Aorta (tissue), 5 donors: ENCODE measurements at places on chromosomes 5 and 9.

- DNase-seq = no peak
Observed at GRCh38 chr9:120403543-120403856, 176.5 kb downstream of the CDK5RAP2 start.

GRCh38 chr5:65892801-65893200, 33.6 kb upstream of the ERBIN start:
- DNase-seq = no peak

- DNase-seq = no peak
Observed at GRCh38 chr5:28286566-28286965, 1248.2 kb upstream of the CDH9 start.

DNA sequence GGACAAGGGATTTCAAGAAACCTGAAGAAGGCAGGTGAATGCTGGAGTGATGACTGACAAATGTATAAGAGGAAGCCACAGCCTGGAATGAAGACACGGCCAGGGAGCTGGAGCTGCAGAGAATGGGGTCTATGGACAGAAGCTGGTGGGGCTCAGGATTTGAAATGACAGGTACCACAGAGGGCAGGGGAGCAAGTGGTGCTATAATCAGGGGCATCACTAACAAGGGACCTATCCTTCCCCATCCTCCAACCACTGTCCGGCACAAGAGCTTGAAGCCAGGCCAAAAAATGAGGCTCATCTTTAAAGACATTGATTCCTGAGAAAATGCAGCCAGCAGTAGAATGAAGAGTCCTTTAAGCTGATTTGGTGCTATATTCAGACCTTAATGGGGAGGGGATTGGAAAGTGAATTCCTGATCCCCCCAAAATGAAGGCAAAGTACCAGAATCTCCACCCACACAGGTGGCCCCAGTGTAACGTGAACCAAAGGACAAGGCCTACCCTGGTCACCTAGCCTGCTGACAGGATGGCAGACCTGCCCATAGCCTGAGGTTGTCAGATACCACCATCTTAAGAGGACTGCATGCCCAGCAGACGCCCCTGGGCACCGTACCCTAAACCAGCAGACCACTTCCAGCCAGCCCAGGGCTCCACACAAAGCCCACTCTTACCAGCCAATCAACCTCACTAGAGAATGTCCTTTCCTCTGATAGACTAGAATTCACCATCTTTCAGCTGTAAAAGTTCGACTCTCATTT, 109.2 kb downstream of the SAXO1 start:
- no peak for DNase-seq

- no peak for DNase-seq
Observed at GRCh38 chr9:115289757-115290208, 171.8 kb upstream of the TNC start.

DNA sequence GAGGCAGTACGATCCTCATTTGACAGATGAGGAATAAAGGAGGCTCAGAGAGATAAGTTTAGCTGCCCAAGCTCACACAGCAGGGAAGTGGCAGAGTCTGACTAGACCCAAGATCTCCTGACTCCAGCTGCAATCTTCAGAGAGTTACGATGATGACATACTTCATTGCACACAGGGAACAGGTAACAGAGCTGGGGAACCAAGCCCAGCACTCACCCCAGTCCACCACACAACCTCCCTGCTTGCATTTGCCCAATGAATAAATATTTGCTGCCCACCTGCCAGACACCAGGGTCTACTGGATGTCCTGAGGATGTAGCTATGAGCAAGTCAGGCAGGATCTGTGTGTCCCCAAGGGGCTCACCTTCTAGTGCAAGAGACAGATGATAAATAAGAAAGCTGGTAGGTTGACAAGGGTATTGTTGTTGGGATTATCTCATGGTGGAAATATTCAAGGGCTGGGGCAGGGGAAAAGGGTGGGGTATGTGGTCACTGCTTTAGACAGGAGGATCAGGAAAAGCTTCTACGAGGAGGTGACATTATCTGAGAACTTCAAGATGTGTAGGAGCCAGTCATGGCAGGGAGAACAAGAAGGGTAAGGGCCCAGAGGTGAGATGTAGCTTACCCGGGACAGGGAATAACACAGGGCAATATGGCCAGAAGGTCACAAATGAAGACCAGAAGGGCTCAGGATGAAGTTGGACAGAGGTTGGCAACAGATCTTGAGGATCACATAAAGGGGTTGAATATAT, 28.6 kb upstream of the CPEB4 start:
- no peak for DNase-seq

DNA sequence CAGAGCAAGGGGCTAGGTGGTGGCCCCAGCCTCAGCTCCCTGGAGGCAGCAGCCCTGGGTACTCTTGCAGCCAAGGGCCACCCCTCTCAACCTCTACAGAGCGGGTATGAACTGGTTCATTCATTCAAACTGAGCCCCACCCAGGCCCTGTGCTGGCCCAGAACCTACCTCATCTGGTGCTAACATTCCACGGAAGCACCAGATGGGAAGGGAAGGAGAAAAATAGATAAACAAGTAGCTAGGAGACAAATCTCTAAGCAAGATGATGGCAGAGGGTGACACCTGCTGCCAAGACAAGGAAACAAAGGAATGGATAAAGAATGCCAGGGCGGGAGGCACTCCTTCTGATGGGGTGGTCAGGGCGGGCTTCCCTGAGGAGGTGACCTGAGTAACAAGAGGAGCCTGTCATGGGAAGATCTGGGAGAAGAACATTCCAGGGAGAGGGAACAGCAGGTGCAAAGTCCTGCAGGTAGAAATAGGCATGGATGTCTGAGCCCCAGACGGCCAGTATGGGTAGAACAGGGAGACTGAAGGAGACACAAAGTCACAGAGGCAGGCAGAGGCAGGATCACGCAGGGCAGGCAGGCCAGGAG, 6.1 kb downstream of the ST6GALNAC4 start:
- DNase-seq = no peak

DNA sequence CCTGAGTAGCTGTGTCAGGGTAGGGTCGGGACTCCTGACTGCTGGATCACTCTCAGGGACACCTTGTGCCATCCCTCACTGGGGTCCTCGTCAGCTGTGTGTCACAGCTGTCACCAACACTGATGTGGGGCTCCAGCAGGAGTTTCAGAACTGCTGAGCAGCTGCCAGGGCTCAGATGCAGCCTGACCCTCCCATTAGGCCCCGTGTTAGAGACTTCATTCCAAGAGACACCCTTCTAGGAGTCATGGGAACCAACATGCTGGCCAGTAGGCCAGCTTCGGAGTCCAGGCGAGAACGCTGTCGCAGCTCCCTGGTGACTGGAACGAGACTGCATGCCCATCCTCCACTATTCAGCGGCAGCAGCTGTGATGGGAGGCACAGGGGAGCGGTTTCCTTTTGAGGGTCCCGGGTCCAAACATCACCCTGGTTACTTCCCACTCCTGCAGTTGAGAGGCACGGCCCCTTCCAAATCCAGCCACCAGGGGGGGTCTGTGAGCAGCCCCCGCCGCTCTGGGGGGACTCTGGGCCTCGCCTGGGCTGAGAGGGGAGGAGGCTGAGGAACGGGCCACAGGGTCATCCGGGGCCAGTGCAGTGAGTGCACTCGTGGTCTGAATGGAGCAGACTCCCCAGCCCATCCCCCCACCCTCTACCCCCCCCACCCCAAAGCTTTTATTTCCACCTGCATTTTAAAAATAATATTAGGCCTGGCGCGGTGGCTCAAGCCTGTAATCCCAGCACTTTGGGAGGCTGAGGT, 12.6 kb upstream of the TCF7 start:
- peak; percentile 90 for DNase-seq

DNA sequence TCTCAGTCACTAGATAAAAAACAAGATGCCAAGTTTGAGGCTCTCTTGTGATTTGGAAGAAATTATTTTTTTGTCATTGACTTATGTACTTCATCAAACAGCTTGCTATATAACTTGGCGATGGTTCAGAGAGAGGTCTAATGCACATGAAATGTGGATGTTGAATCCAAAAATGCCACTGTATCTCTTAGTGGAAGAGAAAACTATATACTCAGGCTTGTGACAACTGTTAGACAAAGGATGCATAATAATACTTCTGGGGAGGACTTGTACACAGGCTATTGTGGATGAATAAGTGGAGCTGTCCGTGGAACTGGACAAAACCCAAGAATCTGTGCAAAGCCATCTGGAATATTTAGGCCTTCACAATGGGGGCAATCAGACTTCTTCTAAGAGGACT, 162.9 kb upstream of the NMUR2 start:
- DNase-seq = no peak

DNA sequence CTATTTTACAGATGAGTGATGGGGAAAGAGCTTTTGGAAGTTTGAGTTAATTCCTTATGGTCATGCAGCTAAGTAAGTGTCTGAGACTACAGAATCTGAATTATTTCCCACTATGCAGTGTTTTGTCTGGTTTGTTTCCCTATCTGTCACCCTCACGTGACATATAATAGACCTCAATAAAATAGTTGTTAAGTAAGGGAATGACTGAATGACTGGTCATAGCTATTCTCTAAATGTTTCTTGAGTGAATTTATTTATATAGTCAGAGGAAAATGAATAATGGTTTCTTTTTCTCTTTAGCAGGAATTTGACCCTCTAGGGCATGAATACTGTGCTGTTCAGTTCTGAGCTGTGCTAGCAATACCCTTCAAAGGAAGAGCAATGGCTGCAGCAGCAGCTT, 10.3 kb downstream of the TRIM32 start:
- no peak for DNase-seq

GRCh38 chr9:97315550-97315949, 8.1 kb downstream of the CCDC180 start:
- DNase-seq = no peak

DNA sequence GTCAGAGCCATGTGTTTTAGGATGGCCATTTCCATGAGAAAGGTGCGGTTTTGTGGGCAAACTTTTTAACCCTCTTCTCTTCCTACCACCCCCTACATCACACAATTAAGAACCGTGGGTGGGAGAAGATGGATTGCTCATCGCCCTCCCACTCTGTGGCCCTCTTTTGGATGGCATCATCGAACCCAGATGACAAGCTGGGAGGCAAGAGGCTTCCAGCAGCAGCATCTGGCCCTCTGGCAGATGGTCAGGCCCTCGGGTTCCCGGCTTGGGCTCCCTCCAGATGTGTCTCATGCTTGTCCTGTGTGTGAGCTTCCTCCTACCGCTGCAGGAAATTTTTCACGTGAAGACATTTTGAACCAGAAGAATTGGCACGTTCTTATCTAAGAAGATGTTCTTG, 199.9 kb downstream of the EBF1 start:
- no peak for DNase-seq

- peak; percentile 74 for DNase-seq
Observed at GRCh38 chr9:114291064-114291474, 31.8 kb upstream of the ORM1 start.

DNA sequence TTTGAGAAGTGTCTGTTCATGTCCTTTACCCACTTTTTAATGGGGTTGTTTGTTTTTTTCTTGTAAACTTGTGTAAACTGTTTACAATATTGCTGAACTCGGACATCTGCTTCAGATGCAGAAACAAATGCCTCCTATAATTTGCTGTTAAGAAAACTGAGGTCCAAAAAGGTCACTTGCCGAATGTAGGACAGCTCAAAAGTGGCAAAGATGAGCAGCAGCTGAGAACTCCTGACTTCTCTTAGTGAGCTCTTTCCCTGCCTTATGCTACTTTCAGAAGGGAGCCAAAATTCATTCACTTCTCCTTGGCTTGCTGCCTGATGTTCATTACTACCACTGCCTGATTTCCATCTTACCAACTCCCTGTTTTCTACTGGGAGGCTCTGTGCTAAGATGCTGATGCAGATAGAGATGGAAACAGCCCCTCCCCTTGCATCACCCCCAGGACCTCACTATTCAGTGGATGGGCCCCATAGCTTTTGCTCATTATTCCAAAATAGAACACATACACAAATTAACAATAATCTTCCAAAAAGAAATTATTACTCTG, 60.1 kb downstream of the SEMA6A start:
- DNase-seq = no peak

- no peak for DNase-seq
Observed at GRCh38 chr5:37132646-37133045, 116.5 kb downstream of the CPLANE1 start.

- no peak for DNase-seq
Observed at GRCh38 chr5:176187276-176188062, 50.8 kb upstream of the SIMC1 start.

- DNase-seq = no peak
Observed at GRCh38 chr5:96871027-96871399, 5.3 kb upstream of the ERAP2 start.

- DNase-seq = peak; percentile 52
Observed at GRCh38 chr5:176739461-176740051, 70.8 kb upstream of the UNC5A start.

- DNase-seq = no peak
Observed at GRCh38 chr9:88173378-88173999, 35.2 kb upstream of the SPATA31C2 start.

- DNase-seq = no peak
Observed at GRCh38 chr9:2257248-2257929, 242.2 kb downstream of the SMARCA2 start.

DNA sequence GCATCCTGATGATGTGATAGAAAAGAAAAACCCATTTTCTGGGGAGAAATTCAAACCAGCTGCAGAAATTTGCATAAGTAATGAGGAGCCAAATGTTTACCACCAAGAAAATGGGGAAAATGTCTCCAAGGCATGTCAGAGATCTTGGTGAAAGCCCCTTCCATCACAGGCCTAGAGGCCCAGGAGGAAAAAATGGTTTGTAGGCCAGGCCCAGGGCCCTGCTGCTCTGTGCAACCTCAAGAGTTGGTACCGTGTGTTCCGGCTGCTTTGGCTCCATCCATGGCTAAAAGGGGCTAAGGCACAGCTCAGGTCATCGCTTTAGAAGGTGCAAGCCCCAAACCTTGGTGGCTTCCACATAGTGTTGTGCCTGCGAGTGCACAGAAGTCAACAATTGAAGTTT, 543.1 kb downstream of the ZNF608 start:
- DNase-seq = no peak

DNA sequence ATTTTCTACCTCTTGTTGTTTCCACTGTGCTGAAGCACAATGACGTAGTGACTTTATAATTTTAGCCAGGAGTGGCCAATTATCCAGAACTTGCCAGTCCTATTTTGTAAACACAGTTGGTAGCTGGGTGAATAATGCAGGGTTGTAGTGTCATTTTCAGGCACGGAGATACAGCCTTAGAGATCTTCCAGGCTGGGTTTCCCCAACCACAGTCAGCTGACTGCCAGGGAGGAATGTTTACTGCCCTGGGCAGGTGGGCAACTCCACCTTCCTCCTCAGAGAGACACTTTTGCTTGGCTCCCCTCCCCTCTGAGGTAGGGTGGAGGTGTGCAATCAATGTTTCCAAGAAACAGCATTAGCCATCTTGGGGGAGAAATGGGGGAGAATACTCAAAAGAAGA, 228.1 kb upstream of the NR4A3 start:
- DNase-seq = no peak

DNA sequence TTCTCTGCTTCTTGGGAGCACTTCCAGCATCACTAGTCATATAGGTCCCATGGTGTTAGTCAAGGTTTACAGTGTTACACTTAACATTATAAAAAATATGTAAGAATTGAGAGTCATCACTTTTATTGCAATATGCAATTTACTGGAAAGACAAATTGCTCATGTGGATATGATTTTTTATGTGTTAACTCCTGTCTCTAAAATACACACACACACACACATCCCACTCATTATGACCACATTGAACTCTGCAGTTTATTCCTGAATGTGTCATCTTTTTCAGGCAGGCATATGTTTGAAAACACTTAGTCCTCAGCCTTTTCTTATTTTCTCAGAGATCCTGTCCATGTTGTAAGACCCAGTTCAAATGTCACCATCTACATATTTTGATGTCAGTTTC, 148.5 kb upstream of the MRPS30 start:
- DNase-seq = no peak

- DNase-seq = no peak
Observed at GRCh38 chr5:169115461-169116124, 185.3 kb downstream of the SLIT3 start.

- DNase-seq = no peak
Observed at GRCh38 chr9:114591291-114591787, 3.8 kb downstream of the ATP6V1G1 start.

- DNase-seq = no peak
Observed at GRCh38 chr5:108345541-108346171, 36.2 kb downstream of the FBXL17 start.
